ENCODE measurements at places on chromosomes 2 and 18. TPM values are rescaled to one million over a fixed set of nuclear protein-coding genes. Genes with fewer than 3 reads are reported as not detected.

DNA sequence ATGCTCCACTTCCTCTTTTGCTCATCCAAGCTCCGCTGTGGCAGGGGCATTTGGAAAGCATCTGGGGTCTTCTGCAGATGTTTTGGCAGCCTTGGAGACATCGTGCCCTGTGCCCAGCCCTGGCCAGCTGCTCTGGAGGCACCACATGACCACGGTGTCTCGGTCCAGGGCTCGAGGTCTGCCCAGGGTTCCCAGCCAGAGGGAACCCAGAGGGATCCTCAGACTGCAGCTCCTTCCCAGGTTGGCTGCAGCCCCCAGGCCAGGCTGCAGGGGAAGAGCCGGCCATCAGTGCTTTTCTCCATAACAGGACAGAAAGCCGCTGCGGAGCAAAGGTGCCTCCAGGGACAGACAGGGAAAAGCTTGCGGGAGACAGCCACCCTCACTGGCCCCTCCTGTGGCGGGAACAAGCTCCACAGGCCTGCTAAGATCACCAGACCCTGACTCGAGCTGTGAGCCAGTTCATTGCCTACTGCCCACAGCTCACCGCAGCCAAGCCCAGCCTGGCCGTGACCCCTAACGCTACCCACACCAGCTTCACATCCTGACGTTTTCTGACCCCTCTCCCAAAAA, 74.7 kb downstream of the SMAD7 start:
- no peak for DNase-seq

DNA sequence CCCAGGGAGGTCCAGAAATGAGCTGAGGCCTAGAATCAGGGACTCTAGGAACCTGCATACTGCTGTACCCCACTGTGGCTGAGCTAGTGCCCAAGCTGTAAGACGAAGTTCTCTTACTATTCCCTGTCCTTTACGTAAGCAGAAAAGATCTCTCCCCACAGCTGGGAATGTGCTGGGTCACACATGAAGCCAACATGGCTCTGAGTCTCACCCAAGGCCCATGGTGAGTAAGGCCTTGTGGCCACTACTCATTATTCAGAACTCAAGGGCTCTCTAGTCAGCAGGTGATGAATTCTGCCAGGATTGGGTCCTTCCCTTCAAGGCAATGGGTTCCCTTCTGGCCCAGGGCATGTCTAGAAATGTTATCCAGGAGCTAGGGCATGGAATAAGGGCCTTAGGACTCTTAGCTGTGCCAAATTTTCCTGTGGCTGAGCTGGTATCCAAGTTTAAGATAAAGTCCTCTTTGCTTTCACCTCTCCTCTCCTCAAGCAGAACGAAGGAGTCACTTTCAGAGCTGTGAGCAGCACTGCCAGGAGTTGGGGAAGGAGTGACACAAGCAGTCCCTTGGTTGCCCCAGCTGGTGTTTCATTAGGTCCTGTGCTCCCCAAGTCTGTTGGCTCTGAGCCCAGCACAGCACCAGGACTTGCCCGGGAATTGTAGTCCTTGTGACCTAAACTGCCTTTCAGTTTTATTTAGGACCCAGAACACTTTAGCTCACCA, 707.6 kb downstream of the SLC4A3 start:
- DNase-seq = no peak

DNA sequence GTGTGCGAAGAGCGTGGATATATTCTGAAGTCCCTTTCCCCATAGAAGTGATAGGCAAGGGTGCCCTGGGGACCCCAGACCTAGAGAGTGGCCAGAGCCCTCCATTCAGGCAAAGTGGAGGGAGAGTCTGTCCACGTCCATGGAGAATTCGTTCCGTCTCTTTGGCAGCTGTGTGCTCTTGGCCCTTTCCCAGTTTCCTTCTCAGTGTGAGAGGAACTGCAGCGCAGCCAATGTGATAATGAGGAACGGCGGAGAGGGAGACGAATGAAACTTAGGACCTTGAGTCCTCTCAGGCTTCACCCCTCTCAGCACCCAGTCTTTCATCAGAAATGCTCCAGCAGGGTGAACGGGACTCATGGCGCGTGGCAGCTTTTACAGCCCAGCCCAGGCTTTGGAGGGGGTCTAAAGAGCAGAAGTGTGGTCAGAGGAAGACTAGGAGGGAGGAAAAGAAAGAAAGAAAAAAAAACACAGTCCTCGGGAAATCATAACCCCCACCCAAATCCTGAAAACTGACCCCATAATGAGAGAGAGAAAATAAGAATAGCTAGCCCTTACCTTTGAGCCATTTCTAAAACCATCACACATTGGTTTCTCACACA, 95.0 kb upstream of the RIOK3 start:
- DNase-seq = no peak

GRCh38 chr2:46917628-46918027, 2.0 kb upstream of the MCFD2 start:
- DNase-seq = no peak

PROC gene
- polyA plus RNA-seq = 0.11 TPM

XDH gene
- polyA plus RNA-seq = 0.69 TPM

DPP10 gene
- not detected for polyA plus RNA-seq

- DNase-seq = peak; percentile 92
Measured at GRCh38 chr2:23411752-23412431, 26.9 kb downstream of the KLHL29 start.

- DNase-seq = no peak
Measured at GRCh38 chr18:75441896-75442295, 14.4 kb upstream of the SMIM21 start.

- peak; percentile 42 for DNase-seq
Measured at GRCh38 chr2:226760412-226761194, 39.0 kb downstream of the IRS1 start.
